T-helper 17 cell (primary cell): ENCODE measurements at places on chromosomes 7 and 10.

- DNase-seq: no peak
These were observed 37.6 kb downstream of the MAPK8 start for GRCh38 chr10:48343921-48344598.

- DNase-seq: no peak
These were observed 80.6 kb upstream of the RHEB start for GRCh38 chr7:151600331-151600730.

DNA sequence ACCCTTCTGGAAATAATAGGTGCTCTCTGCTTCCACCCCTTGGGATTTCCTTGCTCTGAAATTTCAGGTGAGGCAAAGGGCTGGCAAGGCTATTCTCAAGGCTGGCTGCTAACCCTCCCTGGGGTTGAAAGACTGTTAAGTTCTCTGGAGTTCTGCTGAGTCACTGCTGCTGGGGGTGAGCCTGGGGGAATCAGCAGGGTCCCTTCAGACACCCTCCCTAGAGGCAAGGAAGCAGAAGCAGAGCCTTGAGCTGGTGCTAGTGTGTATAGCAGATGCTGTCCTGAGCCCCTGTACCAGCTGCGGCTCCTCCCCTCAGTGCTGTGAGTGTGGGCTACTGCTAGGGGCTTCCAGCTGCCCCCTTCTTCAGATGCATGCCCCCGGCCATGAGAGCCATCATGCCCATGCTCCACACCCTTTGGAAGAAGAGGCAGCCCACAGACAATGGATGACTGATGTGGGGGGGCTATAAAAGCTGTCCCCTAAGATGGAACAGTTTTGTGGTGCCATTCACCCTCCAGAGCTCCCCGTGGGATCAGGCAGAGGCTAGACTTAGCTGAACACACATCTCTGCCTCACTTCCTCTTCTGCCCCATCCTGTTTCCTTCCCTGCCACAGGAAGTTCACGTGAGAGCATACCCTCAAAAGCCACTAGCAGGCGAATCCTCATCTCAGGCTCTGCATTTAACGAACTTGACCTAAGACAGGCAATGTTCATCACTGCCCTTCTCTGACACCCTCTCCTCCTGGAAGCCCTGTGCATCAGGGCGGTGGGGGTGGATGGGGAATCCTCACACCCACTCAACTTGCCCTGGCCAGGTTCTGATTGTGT, 91.8 kb downstream of the SH3PXD2A start:
- DNase-seq: no peak

DNA sequence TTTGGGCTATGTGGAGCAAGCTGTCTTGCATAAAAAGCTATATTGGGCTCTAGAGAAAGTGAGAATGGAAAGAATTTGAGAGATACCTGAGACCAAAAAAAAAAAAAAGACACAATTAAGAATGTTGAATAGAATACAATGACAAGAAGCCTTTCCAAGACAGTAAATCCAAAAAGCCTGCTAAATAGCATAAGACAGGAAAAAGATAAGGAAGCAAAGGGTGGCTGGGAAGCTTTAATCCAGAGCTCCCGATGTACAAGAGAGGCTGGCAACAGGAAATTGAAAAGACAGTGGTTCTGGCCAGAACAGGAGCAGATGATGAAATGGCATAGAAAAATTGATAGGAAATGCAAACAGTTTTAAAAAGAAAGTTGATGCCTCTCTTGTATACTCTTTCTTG, 174.9 kb downstream of the CACNA2D1 start:
- no peak for DNase-seq

DNA sequence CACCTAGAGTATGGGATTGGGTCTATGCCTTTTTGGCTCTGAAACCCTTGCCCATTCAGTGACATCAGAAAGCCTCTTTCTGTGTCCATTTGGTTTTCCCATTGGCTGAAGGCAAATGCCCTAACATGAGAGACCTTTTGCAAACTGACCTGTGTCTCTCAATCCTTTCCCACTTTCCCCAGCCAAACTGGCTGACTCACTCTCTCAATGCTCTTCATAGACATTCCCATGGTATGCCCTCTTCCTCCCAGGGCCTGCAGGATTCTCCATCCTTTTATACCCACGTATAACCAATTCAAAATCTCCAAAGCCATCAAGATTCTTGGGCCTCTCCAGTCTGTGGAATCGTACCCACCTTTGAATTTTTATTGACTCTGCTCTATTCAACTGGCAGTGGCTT, 563.3 kb downstream of the GATA3 start:
- no peak for DNase-seq

- DNase-seq: no peak
These were observed 12.6 kb downstream of the SCD start for GRCh38 chr10:100359529-100360150.

DNA sequence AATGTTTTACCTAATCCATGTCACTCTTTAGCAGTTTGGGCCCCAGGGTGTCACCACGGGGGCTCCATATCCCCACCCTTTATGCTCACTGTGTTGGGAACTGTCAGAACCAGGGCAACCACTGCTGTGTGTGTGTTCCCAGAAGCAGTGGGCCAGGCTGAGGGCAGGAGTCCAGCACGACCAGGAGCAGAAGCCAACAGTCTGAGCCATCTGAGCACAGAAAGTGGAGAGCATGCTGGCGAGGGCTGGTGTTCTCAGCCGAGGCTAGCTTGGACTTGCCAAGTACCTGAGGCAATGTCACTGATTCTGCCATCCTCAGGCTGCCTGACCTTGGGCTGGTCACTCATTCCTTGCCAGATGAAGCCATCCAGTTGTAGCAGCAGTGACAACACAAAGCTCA, 285.0 kb downstream of the BMPER start:
- DNase-seq: no peak
